ENCODE measurements at places on chromosomes 5 and 9. TPM values are rescaled to one million over a fixed set of nuclear protein-coding genes. Genes with fewer than 3 reads are reported as not detected.

- no peak overlapping the region for H3K4me3 ChIP-seq
- no peak overlapping the region for H3K27ac ChIP-seq
- no peaks in the 10 kb centered on the region for H3K27me3 ChIP-seq
- peaks cover 18% of the 10 kb centered on the region for H3K4me1 ChIP-seq
- no peaks in the 10 kb centered on the region for H3K36me3 ChIP-seq
These were observed 36.3 kb upstream of the PLIN2 start for GRCh38 chr9:19163631-19164030.

DNA sequence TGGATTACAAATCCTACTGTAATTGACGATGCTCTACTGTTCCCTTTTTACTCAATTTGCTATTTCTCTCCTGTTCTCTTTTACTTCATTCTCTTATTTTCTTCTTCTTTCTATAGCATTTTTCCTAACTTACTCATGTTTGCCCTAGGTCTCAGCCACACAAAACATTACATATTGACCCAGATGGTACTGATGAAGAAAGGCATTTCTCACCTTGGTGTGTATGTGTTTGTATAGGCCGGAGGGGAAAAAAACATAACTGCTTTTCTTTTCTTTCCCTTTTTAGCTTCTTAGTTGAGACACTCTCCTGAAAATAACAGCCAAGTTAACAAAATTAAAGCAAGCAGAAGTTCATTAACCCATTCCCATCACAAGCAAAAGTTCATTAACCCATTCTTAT lies 1019.8 kb upstream of the CDH18 start:
- no peaks in the 10 kb centered on the region for H3K4me1 ChIP-seq
- H3K4me3 ChIP-seq, result no peak overlapping the region
- H3K27ac ChIP-seq, result no peak overlapping the region
- no peak for DNase-seq
- H3K27me3 ChIP-seq, result no peaks in the 10 kb centered on the region

GRCh38 chr9:91246846-91247245 lies 114.9 kb downstream of the AUH start:
- peaks cover 21% of the 10 kb centered on the region for H3K4me1 ChIP-seq
- H3K27me3 ChIP-seq, result no peaks in the 10 kb centered on the region
- DNase-seq, result no peak
- peaks cover 3% of the 10 kb centered on the region for H3K36me3 ChIP-seq
- no peak overlapping the region for H3K4me3 ChIP-seq

- H3K36me3 ChIP-seq, result no peaks in the 10 kb centered on the region
- no peaks in the 10 kb centered on the region for H3K4me1 ChIP-seq
- DNase-seq, result no peak
- H3K27me3 ChIP-seq, result no peaks in the 10 kb centered on the region
- no peak overlapping the region for H3K4me3 ChIP-seq
- no peak overlapping the region for H3K27ac ChIP-seq
These were observed 307.9 kb downstream of the DMAC1 start for GRCh38 chr9:7491641-7492040.

- H3K36me3 ChIP-seq, result no peaks in the 10 kb centered on the region
- H3K4me1 ChIP-seq, result no peaks in the 10 kb centered on the region
- H3K27ac ChIP-seq, result no peak overlapping the region
- no peak overlapping the region for H3K4me3 ChIP-seq
- H3K27me3 ChIP-seq, result peaks cover 2% of the 10 kb centered on the region
These were observed 95.0 kb downstream of the MACIR start for GRCh38 chr5:103353581-103353980.

Gene EIF4E1B
- total RNA-seq, result not detected

Gene DBH
- not detected for total RNA-seq

Measured in natural killer cell (primary cell).